ENCODE measurements at places on chromosomes 5 and 9. TPM values are rescaled to one million over a fixed set of nuclear protein-coding genes. Genes with fewer than 3 reads are reported as not detected.
A peak's percentile ranks its signal among the peaks of the same experiment; 100 is the strongest.

The CDX1 gene
- not detected for total RNA-seq

The C9orf153 gene
- not detected for total RNA-seq

The GFI1B gene
- total RNA-seq: not detected

DNA sequence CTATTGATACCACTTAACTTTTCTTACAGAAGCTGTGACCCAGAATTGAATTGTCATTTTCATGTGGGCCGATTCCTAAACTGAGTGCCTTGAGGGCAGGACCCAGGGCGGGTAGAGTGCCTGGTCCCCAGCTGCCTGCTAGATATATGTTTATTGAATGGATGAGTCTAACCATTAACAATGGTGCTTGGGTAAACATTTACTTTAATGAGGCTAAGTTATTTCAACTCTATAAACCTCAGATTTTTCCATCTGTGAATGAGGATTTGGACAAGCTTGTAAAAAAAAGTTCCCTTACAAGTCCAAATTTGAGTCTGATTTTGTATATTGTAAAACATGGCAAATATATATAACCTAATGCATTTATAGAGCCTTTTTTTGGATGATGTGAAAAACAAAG is 181.8 kb upstream of the ELL2 start:
- DNase-seq: no peak

DNA sequence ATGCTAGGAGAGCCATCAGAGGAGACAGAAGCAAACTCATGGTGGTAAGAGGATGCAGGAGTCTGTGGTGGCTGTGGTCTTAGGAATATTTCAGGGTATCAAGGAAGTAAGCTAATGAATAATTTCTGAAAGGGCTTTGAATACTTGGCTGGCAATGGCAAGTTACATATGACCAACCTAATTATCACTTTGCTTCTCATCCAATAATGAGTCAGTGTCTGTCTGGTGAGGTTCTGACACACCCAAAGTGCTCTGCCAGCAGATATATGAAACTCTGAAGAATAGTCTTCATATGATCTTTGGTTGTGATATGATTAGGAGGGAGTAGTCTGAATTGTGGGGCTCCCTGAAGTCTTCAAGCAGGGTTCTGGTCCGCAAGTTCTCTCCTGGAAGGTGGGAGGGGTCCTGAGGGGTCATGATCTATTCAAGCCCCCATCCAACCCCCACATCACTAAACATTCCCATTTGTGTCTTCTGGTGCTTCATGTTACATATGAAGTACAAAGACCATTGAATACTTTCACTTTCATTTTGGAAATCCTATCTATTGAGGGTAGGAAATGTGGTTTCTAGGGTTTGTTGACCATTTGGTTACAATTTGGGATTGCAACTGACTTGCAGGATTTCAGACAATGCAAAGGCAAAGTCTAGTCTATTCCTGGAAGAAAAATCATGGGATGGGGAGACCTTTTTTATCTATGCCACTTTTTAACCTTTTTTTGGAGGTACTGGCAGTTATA is 199.9 kb upstream of the CDKN2B start:
- DNase-seq: peak; percentile 22

- peak; percentile 85 for DNase-seq
Measured at GRCh38 chr9:70120834-70121510, 77.3 kb downstream of the MAMDC2 start.

DNA sequence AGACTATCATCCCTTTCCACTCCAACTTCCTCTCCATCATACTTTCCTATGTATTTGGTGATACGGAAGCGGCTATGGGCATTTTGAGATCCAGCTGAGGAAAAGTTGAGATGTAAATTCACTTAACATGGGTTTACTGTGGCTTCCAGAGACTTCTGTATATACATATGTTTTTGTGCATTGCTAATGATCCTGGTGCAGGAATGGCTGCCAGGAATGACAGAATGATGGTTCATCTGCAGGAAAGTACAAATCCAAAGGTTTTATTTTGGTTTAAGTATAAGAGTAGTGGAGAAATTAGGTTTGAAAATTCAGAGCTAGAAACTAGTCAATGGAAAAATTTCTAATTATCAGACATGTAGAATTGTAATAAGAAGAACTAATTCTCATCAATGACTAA is 95.0 kb upstream of the PAM start:
- DNase-seq: no peak

- no peak for DNase-seq
Measured at GRCh38 chr9:135080286-135081263, 6.9 kb upstream of the OLFM1 start.

- DNase-seq: no peak
Measured at GRCh38 chr9:79013715-79014610, 557.8 kb upstream of the TLE4 start.

GRCh38 chr5:22651355-22651754 is 201.8 kb downstream of the CDH12 start:
- DNase-seq: no peak

DNA sequence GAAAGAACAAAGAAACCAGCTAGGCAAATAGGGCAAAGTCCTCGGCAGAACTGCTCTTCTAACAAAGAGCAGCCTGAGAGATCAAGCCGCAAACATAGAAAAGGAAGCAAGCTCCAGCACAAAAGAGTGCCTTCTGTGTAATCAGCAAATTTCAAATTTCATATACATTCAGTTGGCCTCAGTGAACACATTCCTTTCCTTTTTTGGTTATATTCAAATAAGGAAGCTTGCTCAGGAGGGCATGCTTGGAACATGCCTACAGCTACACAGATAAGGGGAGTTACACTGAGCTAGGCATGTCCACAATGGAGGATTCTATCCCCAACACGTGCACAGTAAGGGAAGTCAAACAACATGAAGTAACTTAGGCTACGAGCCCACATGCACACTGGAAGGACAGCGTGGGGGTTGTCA is 23.4 kb downstream of the IL33 start:
- DNase-seq: no peak

GRCh38 chr5:160477266-160477970 is 55.8 kb downstream of the PTTG1 start:
- no peak for DNase-seq

GRCh38 chr9:5531101-5531882 is 21.0 kb downstream of the PDCD1LG2 start:
- DNase-seq: no peak

DNA sequence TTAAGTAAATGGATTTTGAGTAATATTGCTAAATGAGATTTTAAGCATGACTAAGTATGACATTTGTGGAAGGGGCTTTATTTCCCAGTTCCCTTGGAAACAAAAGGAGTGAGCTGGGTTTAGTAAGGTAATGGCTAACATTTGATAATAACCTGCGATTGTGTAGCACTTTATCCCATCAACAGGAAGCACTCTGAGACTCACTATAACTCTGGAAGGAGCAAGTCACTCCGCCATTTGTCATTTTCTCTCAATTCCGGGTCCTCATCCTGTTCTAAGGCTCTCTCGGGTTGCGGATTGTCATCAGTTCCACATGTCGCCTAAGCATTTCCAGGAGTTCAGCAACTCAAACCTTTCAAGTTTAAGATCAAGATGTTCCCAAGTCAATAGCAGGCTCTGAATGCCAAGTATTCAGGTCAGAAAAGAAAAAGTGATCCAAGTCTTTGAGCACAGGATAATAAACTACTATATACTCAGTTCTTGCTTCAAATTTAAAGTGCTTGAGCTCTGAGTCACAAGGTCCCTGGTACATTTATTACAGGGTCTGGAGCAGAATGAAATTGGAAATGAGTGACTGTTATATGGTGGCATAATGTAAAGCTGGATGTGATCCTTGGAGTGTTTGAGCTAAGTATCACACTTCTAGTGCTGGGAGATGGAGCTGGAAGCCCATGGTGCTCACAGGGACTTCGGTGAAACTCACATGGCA is 39.3 kb downstream of the CAPSL start:
- DNase-seq: no peak

- peak; percentile 74 for DNase-seq
Measured at GRCh38 chr9:124771867-124772679, 962 bp upstream of the NR6A1 start.

DNA sequence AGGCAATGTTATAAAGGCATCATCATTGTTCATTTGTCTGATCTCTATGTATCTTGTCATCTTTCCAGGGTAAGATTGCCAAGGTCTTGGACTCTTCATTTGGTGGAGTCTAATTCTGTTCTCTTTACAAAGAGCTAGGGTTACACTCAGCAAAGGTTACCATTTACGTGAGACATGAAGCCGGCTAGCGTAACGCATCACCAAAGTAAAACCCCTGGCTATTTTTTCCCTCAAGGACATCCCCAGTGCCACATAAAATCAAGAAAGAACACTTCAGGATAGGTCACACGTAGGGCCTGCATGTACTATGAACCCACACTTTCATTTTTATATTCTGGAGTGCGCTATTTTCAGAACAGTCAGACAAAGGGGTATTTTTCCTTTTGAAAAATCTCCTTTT is 20.0 kb upstream of the MYOT start:
- no peak for DNase-seq

GRCh38 chr9:89497257-89497963 is 503 bp downstream of the SEMA4D start:
- no peak for DNase-seq

GRCh38 chr9:101098392-101098791 is 69.9 kb downstream of the PLPPR1 start:
- no peak for DNase-seq

DNA sequence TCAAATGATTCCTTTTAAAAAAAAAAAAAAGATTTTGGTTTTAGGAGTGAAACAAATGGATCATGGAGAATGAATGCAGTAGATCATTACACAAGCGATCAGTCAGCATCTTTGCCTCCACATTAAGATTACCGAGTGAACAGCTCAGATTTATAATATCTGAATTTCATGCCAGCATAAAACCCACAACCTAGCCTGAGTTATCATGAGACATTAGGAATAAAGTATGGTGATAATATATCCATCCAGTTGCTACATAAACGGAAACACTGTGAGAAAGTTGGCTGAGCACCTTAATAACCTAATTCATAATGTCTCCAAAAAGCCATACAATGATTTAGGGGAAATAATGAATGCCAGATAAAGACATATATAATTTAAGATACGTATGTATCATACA is 553.1 kb upstream of the TUSC1 start:
- no peak for DNase-seq
